NCI-H1930 (cell line): ENCODE measurements at places on chromosomes 1 and 21.

DNA sequence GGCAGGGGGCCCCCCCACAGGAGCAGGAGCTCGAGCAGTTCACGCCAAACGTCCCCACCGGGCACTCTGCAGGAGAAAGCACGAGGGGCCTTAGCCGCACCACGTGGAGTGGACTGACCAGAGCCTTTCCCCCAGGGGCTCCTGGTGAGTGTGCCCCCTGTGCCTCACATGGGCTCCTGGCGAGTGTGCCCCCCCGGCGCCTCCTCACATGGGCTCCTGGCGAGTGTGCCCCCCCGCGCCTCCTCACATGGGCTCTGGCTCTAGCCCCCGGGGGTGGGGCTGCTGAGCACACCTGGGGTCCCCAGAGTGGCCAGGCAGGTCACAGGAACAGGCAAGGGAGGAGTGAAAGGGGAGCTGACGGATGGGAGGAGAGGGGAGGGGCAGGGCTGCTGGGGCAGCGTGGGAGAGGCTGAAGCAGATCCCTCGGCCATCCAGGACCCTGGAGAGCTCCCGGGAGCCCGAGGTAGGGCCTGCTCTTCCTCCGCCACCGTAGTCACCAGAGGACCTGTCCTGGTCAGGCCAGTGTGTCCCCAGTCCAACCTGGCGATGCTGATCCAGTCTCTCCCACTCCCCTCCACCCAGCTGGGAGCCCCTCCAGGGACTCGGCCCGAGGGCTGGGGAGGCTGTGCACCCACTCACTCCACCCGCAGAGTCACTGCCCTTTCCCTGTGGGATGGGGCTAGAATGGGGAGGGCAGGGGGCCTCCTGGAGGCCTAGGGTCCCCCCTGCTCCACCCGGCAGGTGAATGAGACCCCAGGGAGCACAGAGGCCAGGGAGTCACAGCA, 47.6 kb downstream of the ARHGEF16 start:
- DNase-seq: no peak

DNA sequence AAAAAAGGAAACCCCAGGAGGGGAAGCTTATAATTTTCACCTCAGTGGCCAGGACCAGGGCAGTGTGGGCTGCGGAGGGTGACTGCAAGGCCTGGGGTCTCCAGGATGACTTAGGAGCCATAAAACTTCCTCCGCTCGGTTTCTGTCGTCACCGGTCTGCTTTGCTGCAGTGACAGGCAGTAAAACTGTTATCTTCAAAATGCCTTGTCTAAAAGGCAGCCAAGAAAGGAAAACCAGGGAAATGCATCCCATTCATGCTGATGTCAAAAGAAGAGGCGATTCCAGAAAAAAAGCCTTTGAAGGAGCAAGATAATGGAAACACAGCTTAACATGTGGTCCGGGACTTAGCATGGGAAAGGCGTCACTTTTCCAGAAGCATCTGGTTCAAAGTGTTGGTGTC, 42.0 kb downstream of the COL6A1 start:
- no peak for DNase-seq

- DNase-seq: no peak
Measured at GRCh38 chr1:178275049-178275448, 181.1 kb downstream of the RASAL2 start.

GRCh38 chr1:195909061-195909460, 699.2 kb downstream of the KCNT2 start:
- no peak for DNase-seq

- no peak for DNase-seq
Measured at GRCh38 chr1:69513601-69514000, 54.1 kb upstream of the LRRC7 start.

DNA sequence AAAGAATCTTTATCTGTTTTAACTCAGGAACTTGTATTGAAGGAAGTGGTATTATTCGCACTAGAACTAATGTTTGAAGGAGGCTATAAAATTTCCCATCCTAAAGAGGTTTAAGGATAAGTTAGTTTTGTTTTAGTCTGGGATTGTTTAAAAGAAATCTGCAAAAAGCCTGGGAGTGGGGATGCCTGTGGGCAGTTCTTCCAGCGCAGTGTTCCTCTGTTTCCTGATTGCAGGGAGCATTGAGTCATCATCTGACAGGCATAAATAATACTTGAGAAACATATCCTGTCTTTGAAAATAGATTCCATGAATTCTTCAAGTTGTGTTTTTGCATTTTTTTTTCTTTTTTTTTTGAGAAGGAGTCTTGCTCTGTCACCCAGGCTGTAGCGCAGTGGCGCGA, 350.8 kb upstream of the PTBP2 start:
- DNase-seq: no peak

GRCh38 chr1:90413519-90413918, 303.6 kb downstream of the BARHL2 start:
- no peak for DNase-seq

DNA sequence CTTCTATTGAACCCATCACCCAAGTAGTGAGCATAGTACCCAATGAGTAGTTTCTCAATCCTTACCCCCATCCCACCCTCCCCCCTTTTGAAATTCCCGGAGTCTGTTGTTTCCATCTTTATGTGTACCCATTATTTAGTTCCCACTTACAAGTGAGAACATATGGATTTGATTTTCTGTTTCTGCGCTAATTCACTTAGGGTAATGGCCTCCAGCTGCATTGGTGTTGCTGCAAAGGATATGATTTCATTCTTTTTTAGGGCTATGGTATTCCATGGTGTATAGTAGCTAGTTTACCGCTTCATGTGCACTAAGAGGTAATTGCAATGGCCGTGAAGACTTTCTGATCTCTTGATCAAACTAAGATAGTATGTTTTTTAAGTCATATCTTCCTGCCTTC, 107.5 kb upstream of the SERTAD4 start:
- DNase-seq: no peak

GRCh38 chr1:29172415-29172939, 9.2 kb downstream of the SRSF4 start:
- no peak for DNase-seq

GRCh38 chr1:67558449-67559193, 126.4 kb upstream of the GADD45A start:
- no peak for DNase-seq

DNA sequence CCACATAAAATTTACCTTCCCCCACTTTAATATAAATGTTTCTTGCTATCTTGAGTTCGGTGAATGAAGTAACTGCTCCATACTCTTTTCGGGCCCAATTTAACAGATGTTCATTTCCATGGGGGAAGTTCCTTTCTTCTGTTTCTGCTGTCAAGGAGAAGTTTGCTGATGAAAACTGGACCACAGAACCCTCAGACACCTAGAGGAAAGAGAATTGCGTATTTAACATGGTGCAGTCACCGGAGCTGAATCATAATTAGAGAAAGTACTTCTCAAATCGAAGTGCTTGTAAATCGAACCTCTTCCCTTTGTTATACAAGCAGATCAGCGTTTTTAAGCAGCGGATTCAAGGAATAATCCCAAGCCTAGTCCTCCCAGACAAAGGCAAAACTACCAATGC, 151.2 kb downstream of the TGFBR3 start:
- no peak for DNase-seq

DNA sequence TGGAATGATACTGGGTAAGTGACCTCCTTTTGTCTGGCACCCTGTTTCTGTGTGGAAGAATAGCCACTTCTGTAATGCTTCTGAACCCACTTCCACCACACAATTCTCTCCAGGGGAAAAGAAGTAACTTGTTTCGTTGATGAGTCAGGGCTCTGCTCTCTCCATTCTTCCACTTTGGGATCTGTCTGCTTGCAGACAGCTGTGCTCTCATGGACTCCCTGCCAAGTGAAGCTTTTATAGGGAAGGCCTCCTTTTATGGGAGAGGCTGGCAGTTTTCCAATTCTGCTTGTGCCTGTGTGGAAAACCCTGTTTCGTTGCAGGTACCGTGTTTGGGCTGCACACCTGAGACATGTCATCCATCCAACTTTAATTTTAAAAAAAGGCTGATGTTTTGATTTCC, 130.7 kb downstream of the GIPC2 start:
- no peak for DNase-seq

GRCh38 chr1:71881611-71882010, 400.7 kb downstream of the NEGR1 start:
- no peak for DNase-seq
